Keratinocyte (primary cell): ENCODE measurements at places on chromosomes 3 and 15.

GRCh38 chr3:128804811-128805155 lies 74.6 kb upstream of the ACAD9 start:
- DNase-seq, result no peak

DNA sequence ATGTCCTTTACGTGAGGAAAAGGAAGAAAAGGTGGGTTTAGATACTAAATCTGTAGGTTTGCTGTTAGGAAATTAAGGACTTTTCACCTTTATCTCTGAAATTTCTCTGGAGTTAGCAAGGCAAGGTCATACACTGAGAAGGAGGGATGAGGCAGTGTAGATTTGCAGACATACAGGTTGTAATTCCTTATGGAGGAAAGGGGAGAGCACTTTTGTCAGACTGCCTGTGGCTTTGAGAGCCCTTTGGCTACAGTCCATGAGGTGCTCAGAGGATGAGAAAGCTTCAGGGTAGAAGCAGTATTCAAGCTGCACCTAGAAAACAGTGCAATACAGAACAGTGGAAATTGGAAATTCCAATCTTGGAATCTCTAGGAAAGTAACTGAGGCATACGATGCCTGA lies 8.3 kb downstream of the RPL14 start:
- no peak for DNase-seq

DNA sequence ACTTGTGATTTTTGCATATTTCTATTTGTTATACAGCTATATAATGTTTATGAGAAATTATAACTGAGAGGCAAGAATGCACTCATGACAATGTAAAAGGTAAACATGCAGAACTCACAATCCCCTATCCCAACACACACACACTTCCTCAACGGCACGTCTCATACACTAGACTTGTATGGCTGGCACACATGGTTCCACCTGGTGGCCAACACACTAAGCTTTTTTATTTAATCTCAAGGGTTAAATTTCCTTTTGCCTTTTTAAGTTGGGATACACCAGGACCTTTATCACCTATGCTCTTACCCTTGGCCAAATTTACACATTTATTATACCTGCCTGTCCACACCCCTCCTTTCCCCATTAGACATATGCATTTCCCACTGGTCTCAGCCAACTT lies 88.6 kb upstream of the PSMD6 start:
- DNase-seq, result no peak

DNA sequence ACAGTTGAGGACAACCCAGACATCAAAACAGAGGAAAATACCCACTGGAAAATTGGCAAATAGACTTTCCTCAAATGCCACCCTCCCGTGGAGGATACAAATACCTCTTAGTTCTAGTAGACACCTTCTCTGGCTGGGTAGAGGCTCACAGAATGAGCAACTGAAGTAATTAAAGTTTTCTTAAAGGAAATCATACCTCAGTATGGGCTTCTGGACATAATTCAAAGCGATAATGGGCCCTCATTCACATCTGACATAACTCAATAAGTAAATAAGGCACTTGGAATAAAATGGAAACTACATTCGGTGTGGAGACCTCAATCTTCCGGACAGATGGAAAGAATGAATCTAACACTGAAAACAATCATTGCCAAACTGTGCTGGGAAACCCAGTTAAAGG lies 115.2 kb upstream of the PLCL2 start:
- no peak for DNase-seq

DNA sequence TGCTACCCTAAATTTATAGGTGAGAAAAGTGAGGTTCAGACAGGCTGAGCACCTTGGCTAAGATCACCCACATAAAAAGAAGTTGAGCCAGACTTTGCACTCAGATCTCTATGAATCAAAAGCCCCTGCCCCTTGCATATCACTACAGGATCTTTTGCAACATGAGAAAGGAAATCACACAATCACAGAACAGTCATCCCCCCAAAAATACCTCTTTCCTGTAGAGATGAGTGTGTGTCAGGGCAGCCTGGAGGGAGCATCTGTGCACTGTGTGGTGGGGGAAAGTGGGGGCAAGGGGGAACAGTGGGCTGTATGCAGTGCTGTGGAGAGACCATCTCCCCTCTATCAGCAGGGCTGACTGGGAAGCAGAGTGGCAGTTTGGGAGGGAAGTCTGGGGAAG lies 46.6 kb downstream of the EPHB3 start:
- DNase-seq, result no peak

DNA sequence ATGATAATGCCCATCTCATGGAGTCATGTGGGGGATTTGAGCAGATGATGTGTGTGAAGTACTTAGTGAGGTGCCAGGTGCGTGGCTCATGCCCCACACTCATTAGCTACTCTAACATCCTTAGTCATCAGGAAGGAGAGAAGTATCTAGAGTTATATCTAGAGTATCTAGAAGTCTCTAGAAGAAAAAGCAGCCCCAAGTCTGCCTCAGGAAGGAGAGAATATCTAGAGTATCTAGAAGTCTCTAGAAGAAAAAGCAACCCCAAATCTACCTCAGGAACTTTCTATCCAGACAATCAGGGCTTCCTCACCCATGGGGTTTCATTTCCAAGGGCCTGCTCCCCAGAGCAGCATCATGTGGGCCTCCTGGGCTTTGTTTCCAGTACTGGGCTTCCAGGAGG lies 24.7 kb upstream of the DOCK3 start:
- no peak for DNase-seq

DNA sequence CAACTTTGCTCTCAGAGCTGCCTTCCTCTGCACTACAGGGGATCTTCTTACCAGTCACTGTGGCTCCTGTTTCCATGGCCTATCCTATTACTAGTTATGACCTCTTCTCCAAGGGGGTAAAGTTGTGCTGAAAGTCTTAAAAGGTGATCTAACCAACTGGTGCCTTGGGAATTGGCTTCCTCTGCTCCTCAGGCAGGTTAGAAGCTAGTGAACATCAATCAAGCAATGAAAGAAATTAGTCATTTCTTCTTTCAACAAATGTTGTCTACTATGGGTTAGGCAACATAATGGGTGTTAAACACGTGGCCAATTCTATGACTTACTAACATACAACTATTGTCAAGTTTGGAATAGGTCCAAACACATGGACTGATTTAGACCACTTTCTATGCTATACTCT lies 571.4 kb upstream of the NAALADL2 start:
- no peak for DNase-seq

DNA sequence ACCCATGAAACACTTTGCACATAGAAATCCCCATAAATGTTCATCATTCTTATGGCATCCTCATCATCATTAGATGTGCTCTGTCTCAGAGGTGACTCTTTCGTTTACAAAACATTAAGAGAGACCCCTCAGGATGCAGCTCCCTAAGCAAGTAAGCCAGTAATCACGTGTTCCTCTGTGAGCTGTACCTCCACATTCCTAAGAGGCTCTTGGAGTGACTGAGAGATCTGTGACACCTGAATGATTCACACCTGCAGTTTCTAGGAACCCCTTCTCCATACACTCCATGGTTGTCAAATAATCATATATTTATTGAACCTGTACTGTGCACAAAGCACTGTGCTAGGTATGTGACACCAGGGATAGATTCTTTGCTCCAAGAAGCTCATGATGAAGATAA lies 602.4 kb downstream of the UNC13C start:
- DNase-seq, result no peak

DNA sequence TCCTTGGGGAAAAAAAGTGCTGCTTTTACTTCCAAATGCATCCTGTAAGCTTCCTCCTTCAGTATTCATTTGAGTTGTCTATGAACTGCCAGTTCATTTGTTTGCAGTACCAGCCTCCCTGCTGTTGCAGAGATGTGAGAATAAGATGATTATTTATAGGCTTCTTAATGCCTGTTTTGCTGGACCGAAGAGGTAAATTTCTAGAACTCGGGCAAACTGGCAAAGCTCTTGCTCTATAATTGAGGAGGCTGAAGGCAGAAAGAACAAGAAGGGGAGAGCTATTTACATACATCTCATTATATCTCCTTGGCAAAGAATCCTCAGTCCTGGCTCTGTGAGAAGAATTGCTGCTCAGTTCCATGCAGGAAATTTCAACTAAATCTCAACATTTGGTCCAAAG lies 790.4 kb downstream of the GRM7 start:
- DNase-seq, result no peak

DNA sequence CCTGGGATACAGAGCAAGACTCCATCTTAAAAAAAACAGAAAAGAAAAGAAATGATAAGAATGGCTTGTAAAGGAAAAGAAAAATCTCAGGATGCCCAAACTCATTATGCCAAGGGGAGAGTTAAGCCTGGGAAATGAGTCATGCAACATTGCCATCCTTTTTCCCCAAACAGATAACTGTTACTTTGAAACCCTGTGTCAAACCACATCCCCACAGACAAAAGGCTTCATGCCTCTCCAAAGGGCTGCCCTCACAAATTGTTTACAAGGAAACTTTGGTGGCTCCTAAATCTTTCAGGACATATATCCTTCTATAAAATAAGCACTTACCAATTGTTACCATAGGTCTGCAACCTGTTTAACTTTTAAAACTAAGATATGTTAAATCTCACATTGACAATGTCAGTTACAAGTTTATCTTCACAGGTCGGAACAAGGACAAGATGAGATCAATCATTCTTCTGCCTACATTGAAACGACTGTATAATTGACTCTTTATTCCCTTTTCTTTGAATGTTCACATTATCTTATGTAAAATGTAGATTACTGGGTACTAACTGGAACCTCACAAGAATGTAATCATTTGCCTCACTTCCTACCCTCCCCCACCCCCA lies 18.6 kb upstream of the SENP7 start:
- no peak for DNase-seq
